ENCODE measurements at places on chromosomes 7 and 10.

GRCh38 chr10:99855479-99856071 is 73.1 kb downstream of the ABCC2 start:
- no peak for DNase-seq

DNA sequence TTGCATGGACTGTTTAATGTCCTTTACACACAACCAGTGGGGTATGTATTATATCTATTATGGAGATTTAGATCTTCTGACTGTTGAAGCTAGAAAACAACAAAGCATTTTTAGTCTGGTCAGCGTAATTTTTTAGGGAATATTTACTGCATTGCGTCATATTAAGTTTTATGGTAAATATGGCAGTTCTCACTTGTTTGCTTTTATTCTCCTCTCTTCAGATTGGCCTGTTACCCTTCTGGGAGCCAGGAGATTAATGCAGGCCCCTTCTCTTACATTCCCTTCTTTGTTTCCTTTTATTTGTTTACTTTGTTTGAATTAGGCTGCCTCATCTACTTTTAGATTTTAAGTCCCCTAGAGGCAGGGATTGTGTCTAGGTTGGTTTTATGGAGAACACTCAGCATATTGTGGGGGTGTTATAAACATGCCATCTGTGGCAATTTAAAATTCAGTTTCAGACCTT is 13.8 kb downstream of the UBE2D1 start:
- DNase-seq, result no peak

DNA sequence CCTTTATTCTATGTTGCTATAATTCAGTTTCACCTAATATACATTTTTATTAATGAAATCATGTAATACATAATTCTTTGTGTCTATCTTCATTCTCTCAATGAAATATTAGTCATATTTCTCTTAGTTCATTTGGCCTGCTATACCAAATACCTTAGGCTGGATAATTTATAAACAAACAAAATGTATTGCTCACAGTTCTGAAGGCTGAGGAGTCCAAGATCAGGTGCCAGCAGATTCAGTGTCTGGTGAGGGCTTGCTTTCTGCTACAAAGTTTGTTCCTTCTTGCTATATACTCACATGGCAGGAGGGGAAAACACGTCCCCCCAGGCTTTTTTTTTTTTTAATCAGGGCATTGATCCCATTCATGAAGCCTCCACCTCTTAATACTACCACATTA is 143.4 kb upstream of the GRB10 start:
- no peak for DNase-seq

GRCh38 chr7:77797734-77798393 is 370 bp downstream of the TMEM60 start:
- no peak for DNase-seq

- DNase-seq, result no peak
Measured at GRCh38 chr7:158500651-158501052, 87.0 kb downstream of the PTPRN2 start.

- DNase-seq, result no peak
Measured at GRCh38 chr10:12704488-12704887, 297.0 kb downstream of the CCDC3 start.

DNA sequence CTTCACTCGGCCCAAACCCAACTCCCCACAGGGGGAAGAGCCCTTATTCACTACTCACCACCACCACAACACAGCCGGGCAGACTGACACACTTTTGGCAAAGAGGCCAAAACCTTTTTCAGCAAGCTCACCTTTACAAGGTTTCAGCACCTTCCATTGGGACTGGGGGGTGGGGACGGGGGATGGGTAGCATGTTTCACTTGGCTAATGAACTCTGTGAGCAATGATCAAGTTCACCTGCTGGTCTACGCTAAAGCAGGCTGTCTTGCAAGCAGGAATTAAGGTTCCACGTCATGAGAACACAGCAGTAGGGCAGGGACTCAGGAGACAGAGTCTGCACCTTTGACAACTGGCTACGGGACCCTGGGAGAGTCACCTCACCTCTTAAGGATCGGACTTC is 7.0 kb downstream of the FAM53B start:
- no peak for DNase-seq

- DNase-seq, result no peak
Measured at GRCh38 chr10:127548022-127548421, 1.1 kb upstream of the NPS start.

DNA sequence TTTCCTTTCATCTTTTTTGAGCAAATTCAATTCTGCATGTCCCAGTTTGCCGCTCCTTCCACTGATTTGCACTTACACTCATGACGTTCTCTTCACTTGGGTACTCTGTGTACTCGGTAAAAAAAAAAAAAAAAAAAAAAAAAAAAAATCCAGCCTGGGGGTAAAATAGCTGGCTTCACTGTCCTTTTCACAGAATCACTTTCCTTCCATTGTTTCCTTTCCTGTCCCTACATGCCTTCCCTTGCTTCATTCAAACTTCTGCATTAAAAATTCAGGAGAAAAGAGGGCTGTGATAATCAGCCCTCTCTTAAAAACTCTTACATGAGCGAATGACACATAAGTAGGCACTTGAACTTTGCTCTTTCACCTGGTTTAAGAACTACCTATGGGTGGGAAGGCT is 8.7 kb downstream of the ANKRD1 start:
- DNase-seq, result no peak

- no peak for DNase-seq
Measured at GRCh38 chr7:96579119-96579518, 130.5 kb downstream of the SEM1 start.

- DNase-seq, result no peak
Measured at GRCh38 chr10:3747248-3747960, 37.6 kb downstream of the KLF6 start.

DNA sequence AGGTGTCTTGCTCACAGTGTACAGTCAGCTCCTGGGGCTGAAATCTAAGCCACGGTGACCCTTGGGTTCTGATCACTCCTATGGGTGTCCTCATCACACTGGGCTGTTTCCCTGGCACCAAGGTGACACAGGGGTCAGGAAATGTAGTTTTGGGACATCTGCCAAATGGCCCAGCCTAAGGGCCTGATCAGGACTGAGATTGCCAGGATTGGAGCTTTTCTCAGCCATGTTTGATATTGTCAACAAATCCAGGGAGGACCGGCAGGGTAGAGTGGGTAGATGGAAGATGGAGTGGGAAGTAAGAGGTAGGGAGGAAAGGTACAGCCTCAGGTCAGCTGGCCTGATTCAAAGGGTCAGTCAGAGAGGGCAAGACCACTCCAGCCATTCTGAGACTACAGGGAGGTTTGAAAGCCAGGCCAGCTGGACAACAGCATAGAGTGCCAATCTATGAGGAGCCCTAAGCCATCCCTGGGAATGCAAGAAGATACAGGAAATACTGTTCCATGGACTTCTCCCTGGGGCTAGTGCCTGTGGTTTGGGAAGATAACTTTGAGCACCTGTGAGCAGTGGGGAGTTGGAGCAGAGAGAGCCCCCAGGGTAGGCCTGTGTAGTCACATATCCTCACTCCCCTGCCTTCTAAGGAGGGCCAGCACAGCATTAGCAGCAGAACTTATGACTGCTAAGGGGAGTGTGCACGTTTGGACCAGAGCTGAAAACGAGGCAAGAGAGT is 377.3 kb upstream of the ZMIZ1 start:
- DNase-seq, result no peak

- DNase-seq, result peak; percentile 14
Measured at GRCh38 chr10:2949948-2950354, 117.4 kb upstream of the PFKP start.

DNA sequence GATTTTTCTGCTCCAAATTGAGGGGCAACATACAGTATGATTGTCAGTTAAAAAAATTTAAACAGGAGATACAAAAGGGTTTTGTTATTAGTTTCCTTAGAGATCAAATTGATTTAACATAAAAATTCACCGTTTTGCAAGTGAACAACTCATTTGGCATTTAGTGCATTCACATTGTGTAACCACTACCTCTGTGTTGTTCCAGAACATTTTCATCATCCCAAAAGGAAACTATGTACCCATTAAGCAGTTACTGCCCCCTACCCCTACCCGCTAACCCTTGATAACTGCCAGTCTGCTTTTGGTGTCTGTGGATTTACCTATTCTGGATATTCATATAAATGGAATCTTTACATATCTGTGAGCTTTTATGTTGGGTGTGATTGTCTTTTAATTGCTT is 3.1 kb downstream of the ZRANB1 start:
- DNase-seq, result no peak

DNA sequence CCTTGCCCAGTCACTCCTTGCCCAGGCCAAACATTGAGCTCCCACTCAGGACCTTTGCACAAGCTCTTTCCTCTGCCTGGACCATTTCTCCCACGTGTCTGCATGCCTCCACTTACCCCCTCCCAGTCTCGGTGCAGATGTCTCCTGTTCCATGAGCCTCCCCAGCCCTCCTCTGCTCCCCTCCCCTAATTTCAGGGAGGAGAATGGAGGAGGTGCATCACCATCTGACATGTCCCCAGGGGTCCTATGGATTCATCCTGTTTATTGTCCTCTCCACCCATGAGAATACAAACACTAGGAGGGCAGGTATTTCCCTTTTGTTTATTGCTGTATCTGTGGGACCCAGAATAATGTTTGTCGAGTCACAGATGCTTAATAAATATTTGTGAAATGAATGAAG is 8.6 kb upstream of the GRID2IP start:
- DNase-seq, result no peak

DNA sequence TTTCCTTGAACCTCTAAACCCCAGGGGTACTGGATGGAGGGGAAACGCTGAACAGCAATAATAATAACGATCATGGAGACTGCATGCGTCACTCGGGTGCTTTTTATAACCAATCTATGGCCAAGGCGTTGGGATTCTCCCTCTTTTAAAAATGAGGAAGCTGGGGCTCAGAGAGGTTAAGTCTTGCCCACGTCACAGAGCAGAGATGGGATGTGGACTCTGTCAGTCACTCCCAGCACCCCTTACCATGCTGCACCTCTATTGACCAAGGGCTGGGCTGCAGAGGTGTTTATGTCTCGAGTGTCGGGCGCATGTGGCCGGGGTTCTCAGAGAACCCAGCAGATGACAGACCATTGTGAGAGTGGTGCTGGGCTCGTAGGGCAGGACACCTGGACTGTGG is 129.9 kb downstream of the CDH23 start:
- no peak for DNase-seq

- no peak for DNase-seq
Measured at GRCh38 chr10:627032-627992, 62.2 kb downstream of the DIP2C start.

GRCh38 chr10:101850749-101851148 is 7.1 kb upstream of the KCNIP2 start:
- no peak for DNase-seq

GRCh38 chr10:21174715-21175495 is 277.8 kb upstream of the NEBL start:
- no peak for DNase-seq

GRCh38 chr10:95865814-95866466 is 41.8 kb upstream of the CC2D2B start:
- DNase-seq, result no peak

DNA sequence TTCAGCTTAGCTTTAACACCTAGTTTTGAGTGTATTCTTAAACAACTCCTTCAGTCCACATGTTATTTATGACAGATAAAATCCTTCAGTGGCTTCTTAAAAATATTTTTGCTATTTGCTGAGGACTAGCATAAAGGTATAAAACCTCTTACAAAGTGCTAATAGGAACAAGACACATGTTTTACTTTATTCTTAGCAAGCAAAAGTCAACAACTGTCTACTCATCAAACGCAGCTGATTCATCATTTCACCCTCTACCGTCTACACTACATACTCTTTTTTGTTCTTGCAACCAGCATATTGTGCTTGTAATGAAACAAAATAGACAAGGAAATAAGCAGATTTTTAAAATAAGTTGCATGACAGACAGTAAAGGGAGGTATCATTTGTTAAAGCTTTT is 319.7 kb downstream of the SNX13 start:
- DNase-seq, result no peak

GRCh38 chr7:83861-84632 is 108.3 kb upstream of the FAM20C start:
- no peak for DNase-seq

DNA sequence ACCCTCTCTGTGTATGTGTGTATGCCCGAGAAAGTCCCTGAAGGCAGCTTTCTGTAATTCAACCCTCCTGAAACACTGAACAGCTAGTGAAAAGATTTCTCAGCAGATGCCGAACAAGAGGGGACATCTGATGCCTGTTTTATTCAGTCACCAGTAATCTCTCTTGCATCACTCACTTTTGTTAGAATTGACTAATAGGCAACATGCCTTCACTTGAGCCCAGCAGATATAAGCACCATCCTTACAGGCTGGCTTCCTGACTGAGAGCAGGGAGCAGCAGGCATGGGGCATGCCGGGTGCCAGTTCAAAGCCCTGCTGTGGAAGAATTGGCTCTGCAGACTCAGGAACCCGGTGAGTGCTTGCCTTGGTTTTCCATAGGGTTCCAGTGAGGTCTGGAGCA is at the start of gene ABCA13:
TSS of gene ABCA13 (plus strand) at position 257 of the 400 bp plus-strand sequence. CDS start at position 283, 26 bp downstream.
- no peak for DNase-seq

DNA sequence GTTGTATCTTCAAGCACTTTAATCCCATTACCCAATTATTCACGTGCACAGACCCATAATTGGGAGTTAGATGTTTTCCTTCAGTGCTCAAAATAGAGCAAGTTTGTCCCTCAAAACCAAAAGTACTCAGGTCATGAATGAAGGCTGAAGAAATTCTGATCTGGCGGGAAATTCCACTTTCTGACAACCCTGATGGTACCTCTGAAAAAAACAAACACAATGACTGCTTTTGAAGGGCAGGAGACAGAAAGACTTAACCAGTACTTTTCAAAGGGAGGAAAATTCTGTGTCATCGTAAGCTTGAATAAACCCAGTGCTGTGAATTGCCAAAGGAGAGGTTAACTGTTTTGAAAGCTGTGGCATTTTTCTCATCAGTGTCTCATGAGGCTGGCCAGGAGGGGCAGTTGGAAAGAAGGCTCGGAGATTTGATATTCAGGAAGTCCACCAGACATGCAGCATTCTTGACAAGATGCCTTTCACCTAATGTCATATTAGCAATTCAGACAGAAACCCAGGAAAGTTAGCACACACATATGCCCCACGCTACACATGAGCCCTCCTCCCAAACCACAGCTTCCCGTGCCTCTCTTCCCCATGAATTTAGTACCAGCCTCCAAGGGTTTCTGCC is 347.0 kb downstream of the KCNMA1 start:
- DNase-seq, result no peak

- no peak for DNase-seq
Measured at GRCh38 chr10:20855398-20856038, 41.6 kb downstream of the NEBL start.
